Adipocyte (in vitro differentiated cells): ENCODE measurements at places on chromosomes 5 and 9.

DNA sequence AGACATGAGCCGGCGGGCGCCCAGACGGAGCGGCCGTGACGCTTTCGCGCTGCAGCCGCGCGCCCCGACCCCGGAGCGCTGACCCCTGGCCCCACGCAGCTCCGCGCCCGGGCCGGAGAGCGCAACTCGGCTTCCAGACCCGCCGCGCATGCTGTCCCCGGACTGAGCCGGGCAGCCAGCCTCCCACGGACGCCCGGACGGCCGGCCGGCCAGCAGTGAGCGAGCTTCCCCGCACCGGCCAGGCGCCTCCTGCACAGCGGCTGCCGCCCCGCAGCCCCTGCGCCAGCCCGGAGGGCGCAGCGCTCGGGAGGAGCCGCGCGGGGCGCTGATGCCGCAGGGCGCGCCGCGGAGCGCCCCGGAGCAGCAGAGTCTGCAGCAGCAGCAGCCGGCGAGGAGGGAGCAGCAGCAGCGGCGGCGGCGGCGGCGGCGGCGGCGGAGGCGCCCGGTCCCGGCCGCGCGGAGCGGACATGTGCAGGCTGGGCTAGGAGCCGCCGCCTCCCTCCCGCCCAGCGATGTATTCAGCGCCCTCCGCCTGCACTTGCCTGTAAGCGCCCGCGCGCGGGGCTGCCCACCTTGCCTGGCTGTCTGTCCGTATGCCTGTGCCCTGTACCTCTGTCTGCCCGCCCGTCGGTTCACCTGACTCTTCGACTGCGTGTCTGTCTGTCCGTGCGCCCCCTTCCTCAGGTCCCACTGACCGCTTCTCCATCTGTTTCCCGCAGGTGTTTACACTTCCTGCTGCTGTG is 412 bp downstream of the FGF18 start:
- peak; percentile 71 for DNase-seq

DNA sequence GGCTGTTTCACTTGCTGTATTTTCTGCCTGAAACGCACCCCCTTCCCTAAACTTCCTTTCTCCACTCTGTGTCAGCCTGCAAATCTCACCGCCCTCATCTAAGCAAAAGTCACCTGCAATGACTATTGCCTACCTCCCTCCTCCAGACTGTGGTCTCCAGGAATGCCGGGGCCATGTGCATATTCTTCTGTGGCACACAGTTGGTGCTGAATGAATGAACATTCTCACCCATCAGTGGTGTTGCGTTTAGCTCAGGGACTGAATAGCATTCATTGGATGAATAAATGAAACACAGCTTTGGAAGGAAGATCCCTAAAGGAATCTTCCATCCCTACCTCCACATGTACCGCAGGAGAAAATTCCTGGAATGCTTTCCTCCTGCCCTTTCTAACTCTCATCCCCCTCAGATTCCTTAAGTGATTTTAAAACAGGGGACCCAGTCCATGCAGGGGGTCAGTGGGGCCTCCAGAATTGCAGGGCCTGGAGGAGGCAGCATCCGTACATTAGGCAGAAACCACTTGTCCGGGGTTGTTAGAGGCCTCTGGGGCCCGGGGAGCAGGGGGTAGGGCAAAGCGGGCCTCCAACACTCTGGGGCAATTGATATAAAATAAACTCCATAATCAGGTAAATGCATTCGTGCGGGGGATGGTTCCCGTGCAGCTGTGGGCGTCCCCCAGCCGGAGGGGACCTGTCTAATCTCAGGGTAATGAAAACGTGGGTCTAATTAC is 28.3 kb upstream of the PTGS1 start:
- no peak for DNase-seq

GRCh38 chr9:37503736-37504135 is 18.0 kb downstream of the POLR1E start:
- no peak for DNase-seq

DNA sequence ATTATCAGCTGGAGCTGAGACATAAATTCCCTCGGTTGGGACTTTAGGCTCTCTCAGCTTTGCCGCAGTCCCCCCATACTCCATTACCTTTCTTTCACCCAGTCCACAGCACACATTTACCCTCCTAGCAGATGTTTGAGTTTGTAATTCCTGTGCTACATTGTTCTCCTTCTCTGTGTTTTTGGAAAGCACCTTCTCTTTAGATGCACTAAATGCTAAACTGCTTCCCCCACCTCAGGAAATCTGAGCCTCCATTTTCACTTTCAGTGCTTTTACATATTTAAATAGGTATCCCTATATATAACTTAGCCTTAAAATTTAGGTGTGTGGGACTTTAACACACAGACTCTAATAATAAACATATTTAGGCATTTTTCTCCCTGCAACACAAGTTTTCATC is 356.9 kb downstream of the NFIB start:
- DNase-seq = no peak

- no peak for DNase-seq
Measured at GRCh38 chr5:174198541-174198940, 153.0 kb downstream of the NSG2 start.

GRCh38 chr9:133986061-133986460 is 6.1 kb downstream of the VAV2 start:
- no peak for DNase-seq

- DNase-seq = peak; percentile 56
Measured at GRCh38 chr5:143836161-143836725, 24.3 kb downstream of the HMHB1 start.
